CD4-positive, alpha-beta T cell treated with Interleukin-6 for 4 hours (primary cell): ENCODE measurements at places on chromosomes 16 and 17.
A peak's percentile ranks its signal among the peaks of the same experiment; 100 is the strongest.

GRCh38 chr16:55248494-55248893 lies 75.5 kb upstream of the IRX6 start:
- DNase-seq: no peak

- no peak for DNase-seq
Observed at GRCh38 chr16:8048433-8048832, 541.9 kb downstream of the TMEM114 start.

GRCh38 chr17:75839942-75840798 lies 4.0 kb downstream of the UNC13D start:
- no peak for DNase-seq

- DNase-seq: no peak
Observed at GRCh38 chr17:28623696-28624095, 9.7 kb upstream of the RSKR start.

DNA sequence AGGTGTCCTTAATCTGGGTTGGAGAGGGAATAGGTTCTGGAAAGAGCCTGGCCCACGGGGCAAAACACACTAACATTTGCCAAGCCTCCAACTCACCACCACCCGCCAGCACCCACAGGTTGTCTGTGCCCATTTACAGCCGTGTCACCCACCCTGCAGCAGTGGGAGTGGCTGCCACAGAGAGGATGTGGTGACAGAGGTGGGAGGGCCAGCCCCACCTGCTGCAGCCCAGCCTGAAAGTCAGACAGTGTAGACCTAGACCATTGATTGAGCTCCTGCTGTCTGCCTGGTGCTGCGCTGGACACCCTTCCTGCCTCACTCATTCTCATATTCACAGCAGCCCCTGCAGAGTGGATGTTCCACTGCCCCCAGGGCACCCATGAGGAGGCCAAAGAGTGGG lies 44.7 kb downstream of the IL21R start:
- DNase-seq: peak; percentile 86

- DNase-seq: peak; percentile 65
Observed at GRCh38 chr17:64281962-64282752, 19.1 kb upstream of the TEX2 start.
